ENCODE measurements at places on chromosomes 16 and 17. TPM values are rescaled to one million over a fixed set of nuclear protein-coding genes. Genes with fewer than 3 reads are reported as not detected.

DNA sequence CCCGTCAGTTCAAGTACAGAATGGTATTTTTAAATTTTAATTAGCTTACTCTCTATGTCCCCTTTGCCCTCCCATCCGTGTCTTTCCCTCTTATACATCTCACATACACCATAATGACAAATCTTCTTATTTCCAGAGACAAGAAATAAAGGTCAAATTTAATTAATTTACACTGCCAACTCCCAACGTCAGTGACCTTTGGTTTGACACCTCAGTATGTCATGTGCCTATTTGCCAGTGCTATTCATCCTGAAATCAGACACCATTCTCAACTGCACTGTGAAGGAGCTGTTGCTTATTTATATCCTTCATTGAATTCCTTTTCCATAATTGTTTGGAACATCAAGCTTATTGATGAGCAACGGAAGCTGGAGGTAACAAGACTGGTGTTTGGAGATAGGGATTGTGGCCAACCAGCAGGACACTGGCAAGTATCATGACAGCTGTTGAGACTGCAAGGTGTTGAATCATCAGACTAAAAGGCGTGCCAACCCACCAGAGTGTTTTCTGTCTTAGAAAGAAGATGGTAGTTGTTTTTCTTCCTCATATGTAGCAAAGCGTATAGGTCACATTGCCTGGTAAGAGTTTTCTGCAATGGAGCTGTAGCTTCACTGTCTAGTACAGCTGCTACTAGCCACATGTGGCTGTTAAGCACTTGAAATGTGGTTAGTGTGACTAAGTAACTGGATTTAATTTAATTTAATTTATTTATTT, 12.5 kb downstream of the CALCOCO2 start:
- DNase-seq, result no peak

TPSD1 gene
- total RNA-seq, result not detected

KRT24 gene
- total RNA-seq, result not detected

GRCh38 chr16:14186007-14186794, 115.1 kb downstream of the MRTFB start:
- no peak for DNase-seq

KRT20 gene
- total RNA-seq, result 1.2 TPM
